ENCODE measurements at places on chromosomes 6 and 20.

- no peak for DNase-seq
These were observed 16.2 kb upstream of the TMEM181 start for GRCh38 chr6:158543606-158544185.

DNA sequence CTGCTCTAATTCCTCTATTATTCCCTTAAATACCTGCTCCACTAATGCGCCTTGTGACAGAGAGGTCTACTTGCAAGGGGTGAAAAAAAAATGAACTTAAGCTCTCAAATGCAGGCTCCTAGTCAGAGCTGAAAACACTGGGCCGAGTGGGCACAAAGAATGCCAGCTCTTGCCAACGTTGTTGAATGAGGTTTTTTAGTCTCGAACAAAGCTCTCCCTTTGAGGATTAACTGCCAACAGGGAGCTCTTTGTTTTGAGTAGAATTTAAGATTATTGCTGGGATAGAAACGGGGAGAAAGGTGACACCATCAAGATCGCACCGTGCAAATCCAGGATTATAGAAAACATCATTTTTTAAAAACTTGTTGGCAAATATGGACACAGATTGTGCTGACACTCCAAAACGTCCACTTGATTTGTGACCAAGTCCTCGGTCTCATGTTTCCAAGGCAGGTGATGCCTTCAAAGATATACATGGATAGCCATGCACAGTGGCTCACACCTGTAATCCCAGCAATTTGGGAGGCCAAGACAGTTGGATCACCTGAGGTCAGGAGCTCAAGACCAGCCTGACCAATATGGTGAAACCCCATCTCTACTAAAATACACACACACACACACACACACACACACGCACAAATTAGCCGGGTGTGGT lies 163.2 kb downstream of the BMP7 start:
- DNase-seq = no peak

DNA sequence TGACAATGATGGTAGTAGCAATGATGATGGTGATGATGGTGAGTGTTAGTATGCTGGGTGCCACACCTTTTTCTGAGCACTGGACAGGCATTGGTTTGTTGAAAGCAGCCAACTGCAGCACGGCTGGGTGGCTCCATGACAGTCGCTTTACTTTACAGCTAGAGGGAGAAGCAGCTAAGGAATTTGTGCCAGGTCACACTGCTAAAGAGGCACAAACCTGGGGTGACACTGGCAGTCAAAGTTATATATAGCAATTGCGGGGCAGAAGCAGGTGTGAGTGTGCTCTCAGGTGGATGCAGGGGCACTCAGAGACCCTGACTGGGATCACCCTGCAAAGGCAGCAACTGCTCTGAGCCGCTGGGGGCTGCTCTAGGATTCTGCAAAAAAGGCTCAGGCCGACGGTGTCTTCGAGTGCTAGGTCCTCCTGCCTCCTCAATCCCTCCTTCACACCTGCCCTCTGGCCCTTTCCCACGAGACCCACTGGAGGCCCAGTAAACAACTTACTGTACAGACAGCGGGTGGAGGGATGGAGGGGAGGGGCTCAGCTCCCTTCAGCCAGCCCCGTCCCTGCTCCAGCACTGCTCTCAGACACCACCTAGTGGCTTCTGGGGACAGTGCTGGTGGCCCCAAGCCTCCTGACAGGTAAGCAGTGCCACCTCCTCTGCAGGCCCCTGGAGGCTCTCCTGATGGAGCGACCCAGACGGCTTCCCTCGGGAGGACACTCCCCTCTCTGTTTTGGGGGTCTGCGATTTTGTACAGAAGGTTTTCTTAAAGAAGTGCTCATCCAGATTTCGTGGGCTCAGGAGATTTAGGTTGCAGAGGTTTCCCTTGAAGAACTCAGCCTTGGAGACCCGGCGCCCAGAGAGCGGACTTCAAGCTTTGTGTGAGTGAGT lies 4.4 kb upstream of the RPS21 start:
- DNase-seq = peak; percentile 73

- no peak for DNase-seq
These were observed 50.8 kb downstream of the PREX1 start for GRCh38 chr20:48777005-48777404.

DNA sequence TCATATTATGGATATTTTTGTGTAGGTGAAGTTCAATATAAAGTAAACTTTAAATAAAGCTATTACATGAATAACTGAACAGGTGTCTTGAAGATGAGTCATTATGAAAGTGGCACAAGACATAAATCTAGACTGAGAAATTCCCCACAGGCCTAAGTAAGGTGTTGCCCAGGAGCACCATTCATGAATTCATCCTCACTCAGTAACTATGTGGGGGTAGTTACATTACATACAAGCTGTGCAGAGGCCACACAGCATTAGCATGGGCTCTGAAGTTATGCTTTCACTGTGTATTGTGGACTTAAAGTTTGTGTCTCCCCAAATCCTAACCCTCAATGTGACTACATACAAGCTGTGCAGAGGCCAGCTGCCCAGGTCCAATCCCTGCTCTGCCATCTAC lies 65.9 kb downstream of the BCAS1 start:
- DNase-seq = no peak

GRCh38 chr6:31947070-31947675 lies 1.3 kb downstream of the CFB start:
- DNase-seq = no peak

DNA sequence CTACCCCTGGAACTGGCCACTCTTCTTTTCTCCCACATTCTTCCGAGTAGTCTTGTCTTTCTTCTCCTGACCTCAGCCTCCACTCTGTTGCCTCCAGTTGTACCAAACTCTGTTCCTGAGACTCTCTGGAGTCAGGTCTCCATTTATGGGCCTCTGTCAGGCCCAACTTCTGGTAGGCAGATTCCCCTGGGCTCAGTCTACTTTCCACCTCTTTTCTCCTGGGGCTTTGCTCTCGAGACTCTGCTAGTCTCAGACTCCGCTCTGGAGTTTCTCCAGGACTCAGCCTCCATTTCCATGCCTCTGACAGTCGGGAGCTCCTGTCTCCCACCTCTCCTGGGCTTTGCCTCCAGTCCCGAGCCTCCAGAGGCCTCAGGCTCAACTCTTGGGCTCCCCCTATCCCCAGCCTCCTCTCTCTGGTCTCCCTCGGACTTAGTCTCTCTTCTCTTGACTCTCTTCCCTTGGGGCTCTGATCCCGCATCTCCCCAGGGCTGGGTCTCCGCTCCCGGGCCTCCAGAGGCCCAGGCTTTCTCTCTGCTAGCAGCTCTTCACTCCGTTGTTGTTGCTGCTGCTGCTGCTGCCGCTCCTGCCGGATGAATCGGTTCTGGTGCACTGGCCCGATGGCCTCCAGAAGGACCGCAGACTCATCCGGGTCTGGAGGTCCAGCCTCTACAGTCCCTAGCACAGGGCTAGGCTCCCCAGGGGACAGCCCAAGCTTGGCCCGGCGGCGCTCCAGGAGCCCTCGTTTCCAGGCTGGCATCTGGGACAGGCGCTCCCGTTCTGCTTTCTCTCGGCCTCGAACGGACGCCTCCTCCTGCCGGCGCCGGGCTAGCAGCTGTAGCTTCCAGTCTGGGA lies 1.1 kb downstream of the PPP1R18 start:
- no peak for DNase-seq

- no peak for DNase-seq
These were observed 85.8 kb upstream of the ARMC2 start for GRCh38 chr6:108762394-108762793.

- no peak for DNase-seq
These were observed 979.0 kb upstream of the MAN1A1 start for GRCh38 chr6:120328521-120328920.

- DNase-seq = no peak
These were observed 7.6 kb downstream of the PPP1R14C start for GRCh38 chr6:150150458-150150820.

GRCh38 chr6:144075875-144076274 lies 19.5 kb downstream of the SF3B5 start:
- no peak for DNase-seq

DNA sequence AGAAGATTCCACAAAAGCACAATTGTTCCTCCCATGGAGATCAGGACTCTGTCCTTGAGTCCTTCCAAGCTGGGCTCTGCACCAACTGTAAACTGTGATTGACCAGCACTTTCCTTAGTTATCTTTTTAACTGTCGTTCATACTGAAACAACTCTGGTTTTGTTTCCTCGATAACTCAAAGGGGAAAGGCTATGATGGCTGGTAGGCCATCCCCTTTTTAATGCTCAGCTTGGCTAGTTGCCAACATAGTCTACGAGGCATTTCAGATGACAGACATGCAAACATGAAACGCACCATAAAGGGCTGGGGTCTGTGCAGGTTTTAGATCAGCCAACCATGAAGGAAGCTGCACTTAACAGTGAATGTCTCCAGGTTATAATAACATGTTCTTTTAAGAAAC lies 497.1 kb upstream of the ARID1B start:
- no peak for DNase-seq

Measured in activated T-cell treated with anti-CD3 and anti-CD28 coated beads, Interleukin-2, amount 50 U/mL, for 4 hours (primary cell).